Activated T-helper 17 cell treated with anti-CD3 and anti-CD28 coated beads, Interleukin-2, amount 50 U/mL, for 72 hours (primary cell): ENCODE measurements at places on chromosomes 1 and 21. TPM values are rescaled to one million over a fixed set of nuclear protein-coding genes. Genes with fewer than 3 reads are reported as not detected.

Gene KIF26B
- total RNA-seq: not detected

Gene SPSB1
- total RNA-seq: 14.4 TPM

Gene AKR7A3
- total RNA-seq: 1.6 TPM

GRCh38 chr1:224170343-224170742 is 12.7 kb upstream of the DEGS1 start:
- no peak for ATAC-seq

DNA sequence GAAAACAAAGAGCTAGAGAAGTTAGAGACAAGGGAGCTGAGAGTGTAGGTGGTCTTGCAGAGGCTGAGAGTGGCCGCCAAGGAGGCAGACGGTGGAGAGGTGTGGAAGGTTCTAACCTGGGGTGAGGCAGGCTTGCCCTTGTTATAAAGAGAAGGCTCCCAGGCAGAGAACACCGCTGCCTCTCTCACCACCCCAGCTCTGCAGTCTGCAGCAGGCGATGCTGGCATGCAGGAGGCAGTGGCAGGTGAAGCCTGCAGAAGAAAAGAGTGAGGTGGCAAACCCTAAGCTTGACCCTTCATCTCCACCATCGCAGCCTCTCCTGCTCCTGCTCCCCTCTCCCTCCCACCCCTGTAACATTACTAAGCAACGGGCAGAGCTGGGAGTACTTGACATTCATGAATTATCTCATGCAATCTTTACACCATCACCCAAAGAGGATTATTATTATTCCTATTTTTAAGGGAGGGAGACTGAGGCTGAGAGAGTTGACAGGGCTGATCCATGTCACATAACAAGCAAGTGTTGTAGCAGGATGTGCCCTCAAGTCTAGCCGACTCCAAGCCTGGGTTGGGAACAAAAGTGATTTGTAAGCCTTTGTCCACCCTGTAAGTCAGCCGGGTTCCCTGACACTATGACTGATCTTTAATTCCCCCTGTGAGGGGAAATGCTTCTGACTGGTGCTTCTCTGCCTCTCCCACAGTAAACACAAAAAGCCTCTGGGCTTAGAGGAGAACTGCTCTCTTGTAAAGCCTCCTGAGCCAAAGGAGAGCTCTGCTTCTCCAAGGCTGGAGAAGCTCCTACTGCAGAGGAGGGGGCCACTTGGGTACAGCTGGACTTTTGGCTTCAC is 36.1 kb downstream of the KANK4 start:
- no peak for ATAC-seq
